OCI-LY7 (cell line): ENCODE measurements at places on chromosomes 11 and 22. TPM values are rescaled to one million over a fixed set of nuclear protein-coding genes. Genes with fewer than 3 reads are reported as not detected.

The CD248 gene
- 0.18 and 0.46 TPM in 2 replicates for total RNA-seq

The TMPRSS5 gene
- 0.33 and 0.65 TPM in 2 replicates for total RNA-seq

The UPK2 gene
- 0.34 TPM in 1 of 2 replicates, not detected in the other for total RNA-seq

The PTPMT1 gene
- total RNA-seq = 27.6 TPM in 2 replicates

The VPREB3 gene
- total RNA-seq = 312 and 333 TPM in 2 replicates

The APBB1 gene
- total RNA-seq = 25.5 and 28.3 TPM in 2 replicates

The TEX54 gene
- 0.89 TPM in 1 of 2 replicates, not detected in the other for total RNA-seq

The AMOTL1 gene
- total RNA-seq = not detected in 2 replicates

The TUBA8 gene
- total RNA-seq = 2.0 TPM in 2 replicates

The HPX gene
- total RNA-seq = 1.2 and 5.2 TPM in 2 replicates

The CCDC86 gene
- total RNA-seq = 17.7 and 24.7 TPM in 2 replicates

The ZNRF3 gene
- total RNA-seq = 3.1 and 3.9 TPM in 2 replicates

The WNT7B gene
- total RNA-seq = not detected in 2 replicates

The IRAG1 gene
- not detected in 2 replicates for total RNA-seq

The SLCO2B1 gene
- total RNA-seq = not detected in 2 replicates

The VWCE gene
- total RNA-seq = 4.1 and 5.5 TPM in 2 replicates

The NRGN gene
- total RNA-seq = 15.3 and 16.9 TPM in 2 replicates

The RASL10A gene
- total RNA-seq = 23.3 and 23.7 TPM in 2 replicates

The MRGPRX4 gene
- not detected in 2 replicates for total RNA-seq

The PARVA gene
- total RNA-seq = not detected in 2 replicates

The PGR gene
- total RNA-seq = not detected in 2 replicates

The CNGA4 gene
- 0.97 and 1.0 TPM in 2 replicates for total RNA-seq

The DBX1 gene
- not detected in 2 replicates for total RNA-seq

The TBX10 gene
- total RNA-seq = 5.3 and 5.7 TPM in 2 replicates

The MAPK8IP1 gene
- total RNA-seq = 1.5 and 2.2 TPM in 2 replicates

The OR52L1 gene
- not detected in 2 replicates for total RNA-seq

The C11orf42 gene
- total RNA-seq = not detected in 2 replicates

The SYT12 gene
- 0.72 and 0.87 TPM in 2 replicates for total RNA-seq

The OVCH2 gene
- total RNA-seq = not detected in 2 replicates

The NFAM1 gene
- total RNA-seq = 0.88 and 1.1 TPM in 2 replicates

The TMEM191C gene
- total RNA-seq = 2.2 and 3.2 TPM in 2 replicates

The CALCA gene
- not detected in 2 replicates for total RNA-seq

The AQP11 gene
- not detected in 2 replicates for total RNA-seq

The PRG3 gene
- not detected in 2 replicates for total RNA-seq

The BIRC2 gene
- total RNA-seq = 36.1 and 40.7 TPM in 2 replicates

The SCT gene
- total RNA-seq = not detected in 2 replicates

The CRYBB2 gene
- total RNA-seq = not detected in 2 replicates

The SEPTIN3 gene
- 1.9 and 2.1 TPM in 2 replicates for total RNA-seq

The ALKBH8 gene
- 16.8 and 20.0 TPM in 2 replicates for total RNA-seq

The TSSK2 gene
- not detected in 2 replicates for total RNA-seq

The TREH gene
- total RNA-seq = not detected in 2 replicates

The NOL12 gene
- total RNA-seq = 58.6 and 62.3 TPM in 2 replicates

The OR51G2 gene
- not detected in 2 replicates for total RNA-seq

The OR5A1 gene
- total RNA-seq = not detected in 2 replicates

The CHADL gene
- 0.42 TPM in 1 of 2 replicates, not detected in the other for total RNA-seq

The OR8G1 gene
- total RNA-seq = not detected in 2 replicates

The INSC gene
- total RNA-seq = not detected in 2 replicates

The GTSE1 gene
- total RNA-seq = 109 and 114 TPM in 2 replicates

The CATSPERZ gene
- 1.4 TPM in 1 of 2 replicates, not detected in the other for total RNA-seq

The CCDC87 gene
- 0.17 and 0.36 TPM in 2 replicates for total RNA-seq

The TNNI2 gene
- total RNA-seq = 8.7 and 14.3 TPM in 2 replicates

The POU2AF1 gene
- total RNA-seq = 285 and 315 TPM in 2 replicates

The MAPK8IP2 gene
- 1.5 and 2.2 TPM in 2 replicates for total RNA-seq

The MIAT gene
- total RNA-seq = 4.1 and 5.2 TPM in 2 replicates

The CNTF gene
- 3.3 and 3.5 TPM in 2 replicates for total RNA-seq

The PARVG gene
- total RNA-seq = 7.7 and 8.6 TPM in 2 replicates
